ENCODE measurements at places on chromosomes 7 and 10. TPM values are rescaled to one million over a fixed set of nuclear protein-coding genes. Genes with fewer than 3 reads are reported as not detected.

DNA sequence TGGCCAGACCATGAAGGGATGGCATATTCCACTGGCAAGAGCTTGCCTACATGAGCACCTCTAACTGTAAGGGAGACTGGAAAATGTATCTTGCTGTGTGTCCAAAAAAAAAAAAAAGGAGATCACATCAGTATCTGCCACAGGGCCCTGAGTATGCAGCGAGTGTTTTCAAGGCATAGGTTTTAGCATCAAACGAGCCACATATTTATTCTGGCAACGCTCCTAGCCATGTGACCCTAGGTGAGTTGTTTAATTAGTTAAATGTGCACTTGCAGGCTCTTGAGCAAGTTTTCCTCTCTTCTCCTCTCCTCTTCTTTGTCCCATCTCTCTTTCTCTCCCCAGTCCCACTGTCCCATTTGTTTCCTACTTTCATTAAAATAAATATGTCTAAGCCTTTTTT, 428.7 kb upstream of the AKR1E2 start:
- no peak for DNase-seq

- DNase-seq: no peak
Measured at GRCh38 chr7:107937531-107937930, 46.5 kb downstream of the DLD start.

GRCh38 chr10:123537188-123537961, 128.8 kb upstream of the GPR26 start:
- no peak for DNase-seq

- DNase-seq: no peak
Measured at GRCh38 chr7:27078616-27079233, 17.1 kb downstream of the HOXA1 start.

DNA sequence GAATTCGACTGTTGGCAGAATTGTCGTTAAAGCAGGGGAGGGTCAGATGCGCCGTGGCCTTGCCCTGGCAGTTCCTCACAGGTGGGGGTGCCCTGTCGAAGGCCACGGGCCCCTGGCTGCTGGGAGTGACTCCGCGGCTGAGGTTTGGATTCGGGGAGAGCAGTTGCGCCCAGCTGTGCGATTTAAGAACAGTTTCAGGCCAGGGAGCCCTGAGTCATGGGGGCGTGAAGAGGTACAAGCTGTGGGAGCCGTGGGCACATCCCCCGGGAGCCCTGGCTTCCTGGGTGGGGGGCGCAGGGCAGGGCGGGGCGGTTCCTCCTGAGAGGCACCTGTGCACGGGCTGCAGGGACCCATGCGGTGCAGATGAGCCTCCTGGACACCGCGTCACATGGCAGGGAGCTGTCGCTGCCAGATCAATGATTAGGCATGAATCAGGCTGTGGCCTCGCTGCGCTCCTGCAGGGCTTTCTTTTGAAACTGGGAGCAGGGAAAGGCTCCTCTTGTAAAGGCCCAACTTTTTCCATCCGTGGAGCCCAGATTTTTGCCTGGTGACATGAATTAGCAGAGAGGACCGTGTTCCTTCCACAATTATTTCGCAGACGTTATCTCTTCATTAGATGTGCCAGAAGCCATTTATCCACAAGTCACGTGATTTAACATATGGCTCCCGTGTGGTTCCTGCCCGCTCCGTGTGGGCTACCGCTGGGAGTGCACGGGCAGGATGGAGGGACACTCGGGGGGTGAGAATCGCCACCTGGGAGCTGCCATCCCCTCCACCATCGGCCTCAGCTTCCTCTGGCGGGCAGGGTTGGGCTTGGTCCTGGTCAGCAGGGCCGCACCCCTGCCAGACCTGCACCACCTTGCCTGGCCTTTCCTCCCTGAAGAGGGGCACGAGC, 918 bp downstream of the PWWP2B start:
- peak; percentile 34 for DNase-seq

- DNase-seq: no peak
Measured at GRCh38 chr10:77711683-77712049, 74.1 kb upstream of the KCNMA1 start.

DNA sequence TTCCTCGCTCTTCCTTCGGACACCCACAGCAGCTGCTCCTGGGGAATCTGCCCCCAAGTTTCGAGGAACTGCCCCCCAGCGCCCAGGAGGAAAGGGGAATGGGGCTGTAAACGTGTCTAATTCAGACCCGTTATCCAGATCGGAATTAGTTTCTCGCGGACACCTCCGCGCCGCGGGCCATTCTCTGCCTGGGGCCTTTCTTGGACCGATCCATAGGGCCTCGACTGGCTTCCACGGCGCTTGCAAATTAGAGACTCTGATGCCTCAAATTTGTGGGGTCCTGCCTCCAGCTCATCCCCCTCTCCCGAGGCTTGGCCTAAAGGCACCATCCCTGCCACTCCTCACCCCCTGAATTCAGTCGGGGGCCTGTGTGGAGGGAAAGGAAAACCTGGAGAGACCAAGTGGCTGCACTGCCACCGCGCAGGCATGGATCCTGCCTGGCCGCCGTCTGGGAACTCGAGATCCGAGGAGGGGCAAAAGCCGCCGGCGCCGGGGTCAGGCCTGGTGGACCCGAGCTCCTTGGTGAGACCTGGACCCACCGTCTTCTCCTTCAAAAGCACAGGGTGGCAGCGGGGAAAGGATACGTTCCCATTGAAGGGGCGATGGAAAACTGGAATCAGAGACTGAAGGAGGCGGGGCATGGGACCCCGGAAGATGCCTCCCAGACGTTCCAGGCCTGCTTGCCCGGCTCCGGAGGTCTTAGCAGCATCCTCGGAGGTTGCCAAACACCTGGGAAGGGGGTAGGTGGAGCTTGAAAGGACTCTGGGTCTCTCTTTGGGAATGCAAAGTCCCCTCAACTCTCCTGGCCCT, 13.7 kb downstream of the LBX1 start:
- DNase-seq: no peak

GRCh38 chr10:84783386-84783785, 455.0 kb downstream of the CCSER2 start:
- DNase-seq: no peak

GRCh38 chr10:104080762-104081161, 4.9 kb downstream of the COL17A1 start:
- peak; percentile 9 for DNase-seq

GRCh38 chr7:131004371-131004770, 270.4 kb upstream of the KLF14 start:
- DNase-seq: no peak

DNA sequence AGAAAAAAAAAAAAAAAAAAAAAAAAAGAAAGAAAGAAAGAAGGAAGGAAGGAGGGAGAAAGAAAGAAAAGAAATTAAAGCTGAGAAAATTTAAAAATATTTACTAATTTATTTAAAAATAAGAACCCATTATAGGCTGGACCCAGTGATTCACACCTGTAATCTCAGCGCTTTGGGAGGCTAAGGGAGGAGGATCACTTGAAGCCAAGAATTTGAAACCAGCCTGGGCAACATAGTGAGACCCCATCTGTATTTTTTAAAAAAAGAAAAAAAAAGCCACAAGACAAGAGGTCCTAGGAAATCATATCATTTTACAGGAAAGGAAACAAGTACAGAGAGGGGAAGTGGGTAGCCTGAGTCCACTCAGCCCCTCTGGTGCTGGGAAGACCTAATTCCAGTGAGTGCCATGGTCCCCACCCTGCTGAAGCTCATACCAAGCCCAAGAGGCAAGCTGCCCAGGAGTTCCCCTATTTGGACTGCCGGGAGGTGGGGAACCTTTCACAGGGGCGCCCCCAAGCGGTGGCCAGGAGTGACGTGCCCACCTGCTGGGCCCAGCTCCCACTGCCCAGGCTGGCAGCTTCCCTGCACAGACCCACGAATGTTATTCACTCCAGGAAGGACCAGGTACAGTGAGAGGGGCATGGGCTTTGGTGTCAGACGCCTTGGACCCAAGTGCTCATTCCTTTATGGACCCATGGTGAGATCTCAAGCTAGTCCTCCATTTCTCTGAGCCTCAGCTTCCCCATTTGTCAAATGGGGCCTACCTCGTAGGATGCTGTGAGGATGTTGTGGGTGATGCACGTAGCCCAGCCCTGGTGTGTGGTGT, 133.6 kb downstream of the ZMIZ1 start:
- no peak for DNase-seq

- no peak for DNase-seq
Measured at GRCh38 chr7:33872870-33873269, 32.5 kb upstream of the BMPER start.

DNA sequence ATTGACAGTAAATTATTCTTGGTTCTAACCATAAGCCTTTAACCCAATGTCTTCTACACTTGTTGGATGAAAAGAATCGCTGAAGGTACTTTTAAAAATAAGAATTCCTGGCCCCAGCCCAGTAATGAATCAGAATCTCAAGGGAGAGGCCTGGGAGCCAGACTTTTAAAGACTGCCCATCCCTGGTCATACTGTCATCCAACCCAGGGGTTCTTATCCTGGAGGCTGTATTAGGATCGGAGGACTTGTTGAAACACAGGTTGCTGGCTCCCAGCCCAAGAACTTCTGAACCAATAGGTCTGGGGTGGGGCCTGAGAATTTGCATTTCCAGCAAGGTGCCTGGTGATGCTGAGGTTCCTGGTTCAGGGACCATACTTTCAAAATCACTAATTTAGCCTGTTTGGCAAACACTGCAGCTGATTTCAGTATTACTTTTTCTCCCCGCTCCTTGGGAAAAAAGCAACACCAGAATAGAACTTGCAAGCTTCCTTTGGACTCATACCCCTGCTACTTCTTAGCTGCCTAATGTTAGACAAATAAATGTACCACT, 79.5 kb upstream of the FAM133B start:
- DNase-seq: no peak

DNA sequence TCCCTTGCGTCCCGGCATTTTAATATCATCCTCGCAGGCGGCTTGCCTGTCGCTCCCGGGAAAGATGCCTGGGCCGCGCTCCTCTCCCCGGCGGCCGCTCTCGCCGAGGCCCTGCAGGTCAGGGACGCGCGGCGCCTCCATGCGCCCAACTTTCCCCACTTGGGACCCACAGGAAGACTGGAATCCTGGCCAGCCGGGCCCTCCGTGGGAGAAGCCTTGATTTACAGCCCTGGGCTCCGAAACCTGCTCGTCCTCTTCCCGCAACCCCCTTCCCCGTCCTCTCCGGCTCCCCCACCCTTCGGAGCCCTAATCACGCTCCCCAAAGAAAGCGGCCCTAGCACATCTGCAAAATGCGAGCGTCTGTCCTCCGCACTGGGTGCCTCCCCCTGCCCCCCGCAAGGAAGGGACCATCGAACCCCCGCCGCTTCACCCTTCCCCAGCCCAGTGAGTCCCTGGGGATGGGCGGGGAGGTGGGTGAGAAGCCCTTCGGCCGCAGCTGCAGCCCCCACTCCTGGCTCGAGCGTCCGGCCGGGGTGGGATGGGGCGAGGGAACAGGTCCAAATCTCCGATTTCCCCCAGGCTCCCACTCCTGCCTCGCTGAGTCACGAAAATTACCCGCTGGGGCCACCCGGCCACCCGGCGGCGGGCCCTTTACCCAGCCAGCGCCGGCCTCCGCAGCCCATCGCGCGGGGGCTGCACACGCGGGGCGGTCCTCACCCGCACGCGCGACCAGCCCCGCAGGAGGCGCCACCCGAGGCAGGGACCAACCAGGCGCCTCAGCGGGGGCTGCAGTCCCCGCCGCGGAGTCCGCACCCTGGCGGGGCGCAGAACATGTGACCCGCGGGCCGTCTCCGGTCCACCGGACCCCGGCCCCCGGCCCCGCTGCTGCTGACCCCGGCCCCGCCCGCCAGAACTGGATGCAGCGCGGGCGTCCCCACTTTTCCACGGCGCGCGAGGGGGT, 695 bp downstream of the HSPA12A start:
- DNase-seq: no peak

GRCh38 chr10:63522995-63523394, 1.8 kb downstream of the REEP3 start:
- no peak for DNase-seq

GRCh38 chr10:50421026-50421719, 169.9 kb upstream of the ASAH2 start:
- peak; percentile 24 for DNase-seq

GRCh38 chr10:48399056-48399541, 92.6 kb downstream of the MAPK8 start:
- DNase-seq: no peak

- DNase-seq: no peak
Measured at GRCh38 chr7:52831321-52831720, 204.1 kb upstream of the POM121L12 start.

DNA sequence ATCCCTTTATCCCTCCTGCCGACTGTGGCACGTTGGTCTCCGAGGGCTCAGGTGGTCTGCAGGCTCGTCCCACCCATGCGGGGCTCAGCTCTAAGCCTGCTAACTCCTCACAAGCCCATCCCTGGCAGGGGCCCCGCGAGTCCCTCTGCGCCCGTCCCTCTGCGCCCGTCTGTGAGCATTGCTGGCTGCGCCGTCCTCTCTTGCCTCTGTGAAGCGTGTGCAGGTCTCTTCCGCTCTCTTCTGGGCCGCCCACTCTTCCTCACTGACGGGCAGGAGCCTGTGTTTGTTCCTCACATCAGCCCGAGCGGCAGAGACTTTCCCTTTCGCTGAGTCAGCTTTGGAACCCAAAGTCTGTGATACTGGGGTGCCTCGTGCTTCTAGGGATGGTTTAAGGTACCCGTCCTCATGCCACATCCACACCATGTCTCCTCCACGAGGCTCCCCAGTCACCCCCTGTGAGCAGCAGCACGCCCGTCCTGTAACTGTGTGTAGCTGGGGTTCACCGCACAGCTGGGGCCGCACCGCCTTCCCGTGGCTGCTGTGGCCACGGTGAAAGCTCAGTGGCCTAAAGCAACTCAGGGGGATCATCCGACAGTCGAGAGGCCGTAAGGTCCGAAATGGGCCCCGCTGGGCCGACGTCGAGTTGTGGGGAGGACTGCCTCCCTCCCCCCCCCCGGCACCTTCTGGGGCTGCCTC, 35.5 kb downstream of the ADGRA1 start:
- no peak for DNase-seq

DNA sequence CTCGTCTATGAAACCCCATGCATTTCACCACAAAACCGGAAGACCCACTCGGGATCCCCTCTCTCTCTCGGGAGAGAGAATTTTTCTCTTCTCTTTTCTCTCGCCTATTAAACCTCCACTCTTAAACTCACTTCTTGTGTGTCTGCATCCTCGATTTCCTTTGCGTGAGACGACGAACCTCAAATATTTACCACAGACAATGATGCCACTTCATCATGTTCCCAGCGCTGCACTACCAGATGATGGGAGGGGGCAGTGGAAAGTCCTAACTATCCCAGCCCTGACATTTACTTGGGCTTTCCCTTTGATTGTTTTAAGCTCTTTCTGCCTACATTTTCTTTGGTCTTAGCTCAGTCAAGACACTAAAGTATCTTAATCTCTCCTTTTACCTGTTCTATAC, 906.7 kb downstream of the GRID1 start:
- no peak for DNase-seq

DNA sequence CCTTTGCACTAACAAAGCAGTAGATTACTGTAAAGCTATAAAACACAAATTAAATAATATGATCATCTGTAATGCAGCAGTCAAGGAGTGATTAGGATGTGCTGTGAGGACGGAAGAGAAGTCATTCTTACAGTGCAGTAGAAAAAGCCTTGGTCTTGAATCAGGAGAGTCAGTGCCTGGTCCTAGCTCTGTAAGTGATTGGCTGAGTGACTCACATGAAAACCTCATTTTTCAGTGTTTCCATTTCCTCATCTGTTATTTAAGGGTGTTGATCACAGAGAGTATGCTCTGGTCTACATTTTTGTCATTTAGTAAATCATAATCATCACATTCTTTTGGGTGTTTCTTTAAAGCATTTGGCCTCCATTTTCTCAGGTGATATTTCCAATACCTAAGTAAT, 717.8 kb downstream of the LRMDA start:
- DNase-seq: no peak

Gene C7orf33
- not detected for polyA plus RNA-seq

Gene BAIAP2L1
- 1.0 TPM for polyA plus RNA-seq

Gene SAP25
- 0.48 TPM for polyA plus RNA-seq

Gene TMEM213
- polyA plus RNA-seq: not detected

Gene ETV1
- not detected for polyA plus RNA-seq

Gene LOXL4
- not detected for polyA plus RNA-seq

Gene PTF1A
- polyA plus RNA-seq: not detected

Measured in naive thymus-derived CD4-positive, alpha-beta T cell (primary cell).